Left lobe of liver (tissue), 2 donors: ENCODE measurements at places on chromosomes 7 and 10.

GRCh38 chr10:35633006-35633980, 8.8 kb downstream of the FZD8 start:
- no peak for DNase-seq

GRCh38 chr7:46554688-46555422, 633.8 kb upstream of the IGFBP3 start:
- no peak for DNase-seq

DNA sequence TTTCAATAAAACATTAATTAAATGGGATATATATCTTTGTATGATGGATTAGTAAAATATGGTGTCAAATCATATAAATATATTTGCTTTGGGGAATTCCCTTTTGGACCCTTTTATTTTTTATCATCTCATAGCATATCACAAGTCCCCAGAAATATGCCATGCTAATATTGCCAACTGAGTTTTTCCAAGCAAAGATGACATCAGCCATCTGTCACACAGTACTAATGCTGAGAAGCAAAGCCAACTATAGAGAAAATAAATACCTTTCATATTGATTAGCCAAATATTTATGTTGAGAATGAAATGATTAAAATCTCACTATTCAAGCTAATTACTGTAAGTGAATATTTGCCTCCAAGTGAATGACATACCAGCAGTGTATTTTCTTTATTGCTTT, 575.3 kb downstream of the ETV1 start:
- DNase-seq = no peak

- no peak for DNase-seq
These were observed 193.2 kb downstream of the CREB5 start for GRCh38 chr7:28605427-28606085.

DNA sequence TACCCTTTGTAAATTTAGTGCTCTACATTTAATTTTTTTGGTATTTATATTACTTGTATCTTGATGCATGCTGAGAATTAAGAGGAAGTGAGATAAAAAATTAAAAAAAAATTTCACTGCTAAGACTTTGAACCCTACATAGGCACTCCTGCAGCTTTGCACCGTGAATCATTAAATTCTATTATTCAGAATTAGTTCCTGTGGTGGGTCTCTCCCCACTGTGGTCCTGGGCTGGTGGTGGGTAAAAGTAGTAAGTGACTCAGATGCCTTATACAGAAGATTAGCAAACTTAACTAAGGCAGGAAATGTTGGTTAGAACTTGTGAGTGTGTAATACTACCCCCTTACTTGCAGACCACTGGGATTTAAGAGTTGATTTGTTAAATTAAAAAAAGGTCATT, 72.6 kb downstream of the AP3M1 start:
- no peak for DNase-seq

DNA sequence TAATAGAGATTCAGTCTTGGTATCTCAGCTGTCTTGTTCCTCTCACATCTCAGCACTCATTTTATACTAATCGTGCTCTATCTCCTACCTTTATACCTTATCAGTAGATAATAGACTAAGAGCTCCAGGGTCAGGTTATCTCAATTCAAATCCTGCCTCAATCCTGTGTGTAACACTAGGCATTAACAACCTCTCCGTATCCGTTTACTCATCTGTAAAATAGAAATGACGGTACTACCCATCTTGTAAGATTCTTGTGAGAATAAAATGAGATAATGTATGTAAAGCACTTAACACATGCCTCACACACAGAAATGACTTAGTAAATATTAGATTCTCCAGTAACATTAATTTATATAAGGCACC, 622 bp upstream of the P4HA1 start:
- DNase-seq = no peak

GRCh38 chr7:158973440-158973839, 117.1 kb downstream of the DYNC2I1 start:
- no peak for DNase-seq

- DNase-seq = no peak
These were observed 54.2 kb downstream of the GUSB start for GRCh38 chr7:65927489-65928448.

DNA sequence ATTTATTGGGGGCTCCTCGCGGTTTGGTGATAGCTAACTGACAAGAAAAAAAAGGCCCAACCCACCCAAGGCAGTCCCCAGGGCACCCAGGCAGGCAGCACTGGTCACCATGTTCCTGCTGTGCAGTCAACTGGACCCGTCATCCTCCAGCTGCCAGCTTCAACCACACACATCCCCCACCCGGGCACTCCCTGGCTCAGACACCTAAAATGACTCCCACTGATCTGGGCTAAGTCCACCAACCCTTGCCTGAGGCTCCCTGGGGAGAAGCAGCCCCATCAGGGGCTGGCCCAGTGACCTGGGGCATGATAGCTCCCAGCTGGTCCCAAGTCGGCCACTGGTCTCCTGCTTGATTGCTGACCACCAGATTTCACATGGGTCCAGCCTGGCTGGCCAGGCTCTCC, 161.8 kb downstream of the NRF1 start:
- no peak for DNase-seq

DNA sequence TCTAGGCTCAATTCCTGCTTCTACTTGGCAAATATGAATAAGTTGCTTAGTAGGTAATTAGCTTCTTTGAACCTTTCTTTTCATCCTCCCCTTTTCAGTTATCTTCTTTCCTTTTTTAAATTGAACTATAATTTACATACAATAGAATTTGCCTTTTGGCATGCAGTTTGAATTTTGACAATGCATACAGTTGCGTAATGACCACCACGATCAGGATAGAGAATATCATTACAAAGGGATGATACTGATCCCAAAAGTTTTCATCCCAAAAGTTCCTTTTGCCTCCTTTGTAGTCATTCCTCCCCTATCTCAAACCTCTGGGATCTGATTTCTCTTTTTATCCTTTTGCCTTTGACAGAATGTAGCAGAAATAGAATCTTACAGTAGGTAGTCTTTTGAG, 164.4 kb downstream of the NOC3L start:
- no peak for DNase-seq

DNA sequence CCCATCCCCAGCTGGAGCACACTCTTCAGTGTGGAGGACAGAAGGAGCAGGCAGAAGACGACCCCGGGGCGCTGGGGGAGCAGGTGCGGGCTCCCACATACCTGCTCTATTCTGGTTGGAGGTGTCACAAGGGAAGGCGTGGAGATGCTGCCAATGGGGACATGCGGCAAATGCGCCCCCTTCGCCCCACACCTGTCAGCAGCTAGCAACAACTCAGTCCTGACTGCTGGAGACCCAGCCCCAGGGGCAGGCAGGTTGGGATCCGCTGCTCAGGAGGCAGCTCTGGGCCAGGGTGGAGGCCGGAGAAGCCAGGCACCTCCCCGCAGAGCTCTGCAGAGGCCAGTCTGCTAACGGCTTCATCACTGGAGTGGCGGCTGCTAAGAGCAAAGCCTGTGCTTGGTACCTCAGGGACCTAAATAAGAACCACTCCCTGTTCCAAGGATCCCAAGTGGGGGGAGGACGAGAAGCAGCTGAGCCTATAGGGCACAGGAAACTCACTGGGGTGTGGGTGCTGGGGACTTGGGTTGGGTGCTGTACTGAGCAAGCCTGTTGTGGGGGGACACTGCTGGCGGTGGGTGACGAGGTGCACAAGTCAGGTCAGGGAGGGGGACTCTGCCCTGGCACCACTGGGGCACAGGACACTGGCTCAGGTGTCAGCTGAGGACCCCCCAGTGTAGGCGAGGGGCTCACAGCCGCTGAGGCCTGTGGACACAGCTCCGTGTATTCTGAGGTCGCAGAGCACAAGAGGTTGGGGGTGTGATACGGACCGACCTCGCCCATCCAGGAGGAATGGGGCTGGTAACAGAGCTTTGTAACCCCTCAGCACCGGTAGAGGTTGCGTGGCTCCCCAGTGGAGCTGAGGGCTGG, 19.2 kb upstream of the GPR146 start:
- no peak for DNase-seq

GRCh38 chr7:108007261-108007660, 4.3 kb upstream of the LAMB1 start:
- no peak for DNase-seq

DNA sequence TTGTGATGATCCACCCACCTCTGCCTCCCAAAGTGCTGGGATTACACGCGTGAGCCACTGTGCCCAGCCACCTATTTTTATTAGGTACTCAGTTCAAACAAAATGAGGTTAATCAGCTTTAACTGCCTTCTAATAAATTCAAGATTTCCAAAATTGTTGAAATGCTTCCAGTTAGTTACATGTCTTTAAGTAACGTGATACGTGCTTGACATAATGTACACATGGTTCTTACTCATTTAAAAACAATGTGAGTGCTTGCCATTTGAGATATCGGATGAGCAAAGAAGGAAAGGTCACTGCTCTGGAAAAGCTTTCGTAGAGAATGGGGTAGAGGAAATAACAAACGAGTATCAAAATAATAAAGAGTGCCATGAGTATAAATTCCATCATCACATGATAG, 83.6 kb downstream of the KMT2E start:
- no peak for DNase-seq

DNA sequence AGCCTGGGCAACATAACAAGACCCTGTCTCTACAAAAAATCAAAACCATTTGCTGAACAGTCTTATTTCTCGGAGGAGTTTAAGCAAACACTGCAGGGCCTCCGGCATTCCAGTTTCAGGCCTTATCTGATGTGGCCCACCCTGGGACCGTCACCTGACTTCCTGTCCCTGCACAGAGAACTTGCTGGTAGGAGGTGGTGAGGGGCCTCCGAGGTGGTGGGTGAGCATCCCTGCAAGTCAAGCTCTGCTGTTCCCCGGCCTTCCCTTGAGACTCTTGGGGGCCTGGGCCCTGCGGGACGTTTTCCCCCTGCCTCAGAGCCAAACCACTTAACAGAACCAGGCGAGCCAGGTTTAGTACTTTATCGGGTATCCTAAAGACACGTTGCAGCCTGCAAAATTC, 44.5 kb upstream of the AP5Z1 start:
- DNase-seq = no peak

DNA sequence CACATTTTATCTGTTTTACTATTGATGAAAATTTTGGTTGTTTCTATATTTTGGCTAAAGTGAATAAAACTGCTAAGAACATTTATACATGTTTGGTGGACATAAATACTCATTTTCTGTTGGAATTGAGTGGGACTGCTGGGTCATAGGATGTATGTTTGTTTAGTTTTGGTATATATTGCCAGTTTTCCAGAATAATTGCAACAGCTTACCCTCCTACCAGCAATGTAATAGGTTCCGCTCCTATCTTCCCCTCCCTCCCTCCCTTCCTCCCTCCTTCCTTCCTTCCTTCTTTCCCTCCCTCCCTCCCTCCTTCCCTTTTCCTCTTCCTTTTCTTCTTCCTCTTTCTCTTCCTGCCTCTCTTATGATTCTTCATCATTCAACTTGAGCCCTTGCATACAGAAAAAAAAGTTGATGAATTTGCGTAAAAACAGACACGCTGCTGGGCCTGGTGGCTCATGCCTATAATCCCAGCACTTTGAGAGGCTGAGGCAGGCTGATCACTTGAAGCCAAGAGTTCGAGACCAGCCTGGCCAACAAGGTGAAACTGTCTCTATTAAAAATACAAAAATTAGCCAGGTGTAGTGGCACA, 23.5 kb downstream of the VKORC1L1 start:
- DNase-seq = no peak

GRCh38 chr7:66267249-66267648, 62.1 kb downstream of the TPST1 start:
- no peak for DNase-seq

- no peak for DNase-seq
These were observed 42.0 kb upstream of the DNAJB6 start for GRCh38 chr7:157294773-157295172.

DNA sequence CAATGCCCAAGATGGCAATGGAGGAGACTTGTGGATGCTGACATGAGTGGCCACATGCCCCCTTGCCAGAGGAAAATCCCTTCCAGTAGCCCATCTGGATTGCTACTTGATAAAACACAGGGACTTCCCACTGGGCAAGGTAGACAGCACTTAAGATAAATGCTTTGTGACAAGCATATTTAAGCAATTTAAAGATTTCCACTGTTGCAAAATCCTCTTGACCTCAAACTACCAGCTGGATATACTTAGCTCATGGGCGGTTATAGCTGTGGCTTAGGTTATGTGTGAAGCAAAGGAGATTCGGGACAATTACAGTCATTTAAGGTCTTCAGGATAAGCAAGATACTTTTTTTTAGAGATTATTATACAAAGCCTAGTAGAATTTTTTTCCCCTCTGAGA, 238.1 kb downstream of the BMPER start:
- DNase-seq = no peak

- DNase-seq = no peak
These were observed 40.7 kb downstream of the GRID2IP start for GRCh38 chr7:6510476-6511133.

DNA sequence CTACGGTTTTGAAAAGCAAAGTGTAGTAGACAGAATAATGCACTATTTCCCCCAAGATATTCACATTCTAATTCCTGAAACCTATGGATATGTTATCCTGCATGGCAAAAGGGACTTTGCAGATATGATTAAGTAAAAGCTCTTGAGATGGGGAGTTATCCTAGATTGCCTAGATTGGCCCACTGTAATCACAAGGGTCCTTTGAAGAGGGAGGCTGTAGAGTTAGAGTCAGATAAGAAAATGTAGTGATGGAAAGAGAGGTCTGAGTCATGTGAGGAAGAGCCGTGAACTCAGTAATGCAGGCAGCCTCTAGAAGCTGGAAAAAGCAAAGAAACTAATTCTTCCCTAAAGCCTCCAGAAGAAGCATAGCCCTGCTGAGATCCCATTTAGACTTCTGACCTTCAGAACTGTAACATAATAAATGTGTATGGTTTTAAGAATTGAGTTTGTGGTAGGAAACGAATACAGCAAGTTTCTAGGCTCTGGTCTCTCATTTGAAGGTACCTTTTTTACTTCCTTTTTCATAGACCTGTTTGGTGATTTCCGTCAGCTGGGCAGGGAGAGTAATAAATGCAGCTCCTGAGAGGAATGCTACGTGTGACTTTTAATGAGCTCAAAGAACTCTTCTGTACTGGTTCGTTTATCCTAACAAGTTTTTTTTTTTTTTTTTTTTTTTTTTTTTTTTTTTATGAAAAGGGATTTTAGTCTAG, 41.9 kb upstream of the NXPH1 start:
- DNase-seq = no peak

GRCh38 chr7:47329320-47329926, 252.5 kb downstream of the TNS3 start:
- DNase-seq = peak; percentile 43

- no peak for DNase-seq
These were observed 107.3 kb downstream of the HGF start for GRCh38 chr7:81662531-81662930.

DNA sequence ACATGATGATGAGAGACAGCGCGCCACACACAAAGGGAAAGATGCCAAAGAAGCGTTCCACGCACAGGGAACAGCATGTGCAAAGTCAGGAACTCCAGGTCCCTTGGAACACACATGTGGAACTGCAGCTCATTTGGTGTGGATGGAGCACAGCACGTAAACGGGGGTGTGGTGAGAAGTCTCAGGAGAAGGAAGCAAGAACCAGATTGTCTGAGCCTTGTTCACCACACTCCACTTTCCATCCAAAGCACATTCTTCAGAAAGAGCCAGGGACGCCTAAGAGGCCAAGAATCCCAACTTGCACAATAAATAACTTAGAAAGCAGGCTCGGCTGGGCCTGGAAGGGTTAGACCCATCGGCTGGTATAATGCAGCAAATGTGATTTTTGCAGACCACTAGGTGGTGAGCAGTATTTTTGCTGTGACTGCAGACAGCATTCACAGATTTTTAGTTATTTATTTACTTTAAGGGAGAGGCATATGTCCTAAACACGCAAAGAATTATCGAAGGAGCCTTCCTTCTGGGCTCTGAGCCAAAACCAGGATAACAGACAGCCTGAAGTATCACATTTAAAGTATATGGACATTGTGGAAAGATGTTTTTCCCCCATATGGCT, 27.9 kb upstream of the ASCC1 start:
- no peak for DNase-seq
